ENCODE measurements at places on chromosomes 1 and 21. TPM values are rescaled to one million over a fixed set of nuclear protein-coding genes. Genes with fewer than 3 reads are reported as not detected.

The CLCN6 gene
- 6.1 TPM for total RNA-seq

The DISC1 gene
- 2.8 TPM for total RNA-seq

The KRTAP10-2 gene
- total RNA-seq, result not detected

The TRIM67 gene
- not detected for total RNA-seq

The REN gene
- not detected for total RNA-seq

The DNAJC28 gene
- total RNA-seq, result 1.1 TPM

The RIMKLA gene
- total RNA-seq, result not detected

The LEMD1 gene
- not detected for total RNA-seq

The UBL4B gene
- total RNA-seq, result not detected

The SLX9 gene
- 27.8 TPM for total RNA-seq

The PRKCZ gene
- total RNA-seq, result 12.2 TPM

Measured in MG63 (cell line).